Diencephalon (tissue), 1 donor: ENCODE measurements at places on chromosomes 3 and 15. TPM values are rescaled to one million over a fixed set of nuclear protein-coding genes. Genes with fewer than 3 reads are reported as not detected.

The IMPG2 gene
- 6.9 TPM for total RNA-seq

The POPDC2 gene
- total RNA-seq, result 0.69 TPM

The IL12A gene
- total RNA-seq, result 1.4 TPM

The NISCH gene
- total RNA-seq, result 103 TPM

The ITIH4 gene
- total RNA-seq, result 6.0 TPM

The GOLGA8R gene
- total RNA-seq, result 2.1 TPM

The SI gene
- total RNA-seq, result under 0.01 TPM

The CTDSPL gene
- 16.6 TPM for total RNA-seq

The DLL4 gene
- total RNA-seq, result 5.1 TPM

The ARHGEF26 gene
- 15.2 TPM for total RNA-seq

The OCA2 gene
- 7.4 TPM for total RNA-seq

The PML gene
- total RNA-seq, result 9.0 TPM

The SPTBN5 gene
- total RNA-seq, result 0.92 TPM

The MME gene
- 9.7 TPM for total RNA-seq

The MEIS2 gene
- total RNA-seq, result 186 TPM

The UROC1 gene
- not detected for total RNA-seq

The LRRN1 gene
- total RNA-seq, result 61.1 TPM

The GOLGA8M gene
- total RNA-seq, result not detected

The ARL14 gene
- total RNA-seq, result not detected
